ENCODE measurements at places on chromosomes 4 and X.
A peak's percentile ranks its signal among the peaks of the same experiment; 100 is the strongest.

GRCh38 chrX:119055687-119056086 lies 17.1 kb upstream of the CT47C1 start:
- DNase-seq: no peak

- no peak for DNase-seq
Observed at GRCh38 chrX:1330605-1331004, 6.0 kb upstream of the IL3RA start.

DNA sequence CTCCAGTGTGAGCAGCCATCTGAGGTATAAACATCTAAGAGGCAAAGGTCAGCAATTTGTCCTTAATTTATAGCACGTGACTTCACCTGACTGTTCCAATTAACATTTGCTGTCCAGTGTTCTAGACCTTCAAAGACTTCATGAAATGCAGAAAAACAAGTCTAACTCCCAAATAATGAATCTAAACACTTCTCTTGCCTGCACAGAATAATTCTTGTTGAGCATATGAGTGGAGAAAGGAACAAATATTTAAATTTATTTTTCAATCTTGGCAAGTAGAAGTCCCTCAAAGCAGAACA lies 12.0 kb downstream of the RFC1 start:
- DNase-seq: no peak

DNA sequence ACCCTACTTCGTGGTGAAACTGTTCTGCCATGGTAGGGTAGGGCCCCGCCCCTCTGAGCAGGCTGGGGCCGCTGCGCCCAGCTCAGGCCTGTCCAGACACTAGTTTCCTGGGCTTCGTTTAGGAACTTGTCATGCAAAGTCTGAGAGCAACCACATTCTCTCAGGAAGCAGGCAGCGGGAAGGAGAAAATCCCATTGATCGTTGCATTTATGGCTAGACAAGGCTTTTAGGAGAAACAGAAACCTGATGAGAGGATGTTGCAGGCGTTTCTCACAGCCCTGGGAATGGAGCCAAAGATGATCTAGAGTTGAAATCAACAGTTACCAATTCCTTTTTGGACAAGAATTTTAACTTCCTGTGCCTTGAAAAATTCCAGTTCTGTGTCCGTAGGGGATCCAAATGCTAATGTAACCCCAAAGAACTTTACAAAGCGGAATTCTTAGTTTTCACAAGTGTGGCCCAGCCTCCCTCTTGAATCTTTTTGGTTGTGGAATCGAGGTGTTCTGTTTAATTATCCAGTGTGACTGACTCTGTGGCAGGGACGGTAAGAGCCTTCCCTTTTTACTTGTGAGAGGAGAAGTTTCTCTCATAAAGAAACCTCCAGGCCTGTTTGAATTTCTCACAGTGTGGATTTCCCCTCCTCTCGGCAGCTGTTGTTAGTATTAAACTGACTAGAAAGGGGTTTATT lies 4.5 kb upstream of the CXCL9 start:
- peak; percentile 77 for DNase-seq

GRCh38 chr4:123397144-123398065 lies 810 bp downstream of the SPRY1 start:
- peak; percentile 69 for DNase-seq

DNA sequence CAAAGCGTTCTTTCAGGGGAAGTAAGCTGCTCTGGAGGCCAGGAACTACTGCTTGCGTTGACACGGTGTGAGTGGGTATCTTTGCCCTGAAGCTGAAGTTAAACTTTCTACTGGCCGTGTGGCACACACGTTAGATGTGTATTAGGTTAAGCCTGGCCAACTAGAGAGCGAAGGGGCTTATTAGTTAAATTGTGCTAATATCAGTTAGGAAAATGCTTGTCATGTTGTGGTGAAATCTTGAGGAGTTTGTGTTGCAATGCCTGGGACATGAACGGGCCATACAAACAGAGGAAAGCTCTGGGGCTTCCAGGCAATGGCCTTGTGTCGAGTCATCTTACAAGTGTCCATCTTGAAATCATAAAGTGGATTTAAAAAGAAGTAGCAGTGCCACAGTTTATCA lies 62.6 kb downstream of the NSUN7 start:
- peak; percentile 88 for DNase-seq

Data from iris pigment epithelial cell (primary cell).